ENCODE measurements at places on chromosomes 11 and 22. TPM values are rescaled to one million over a fixed set of nuclear protein-coding genes. Genes with fewer than 3 reads are reported as not detected.

- H3K36me3 ChIP-seq = no peaks in the 10 kb centered on the region
- no peaks in the 10 kb centered on the region for H3K4me1 ChIP-seq
- peaks cover 20% of the 10 kb centered on the region for H3K27me3 ChIP-seq
- H3K27ac ChIP-seq = no peak overlapping the region
- H3K4me3 ChIP-seq = no peak overlapping the region
Measured at GRCh38 chr11:117425679-117426296, 98.1 kb downstream of the CEP164 start.

DNA sequence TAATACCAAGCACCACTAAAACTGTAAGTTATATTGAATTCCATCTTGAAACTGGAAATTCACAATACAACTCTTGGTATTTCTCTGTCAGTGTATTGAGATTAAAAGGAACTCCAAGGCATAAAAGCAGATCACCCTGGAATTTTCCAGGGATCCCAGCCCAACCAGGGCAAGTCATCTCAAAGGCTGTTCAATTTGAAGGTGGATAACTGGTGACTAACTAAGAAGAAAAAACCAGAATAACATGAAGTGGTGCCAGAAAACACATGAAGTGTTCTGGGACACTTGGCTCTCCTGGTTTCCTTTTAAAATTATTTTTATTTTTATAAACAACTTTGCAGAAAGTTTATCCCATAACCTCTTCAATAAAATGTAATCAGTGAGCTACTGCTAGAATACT is 7.8 kb upstream of the BMAL1 start:
- no peak overlapping the region for H3K4me3 ChIP-seq
- H3K27me3 ChIP-seq = peaks cover 11% of the 10 kb centered on the region
- H3K4me1 ChIP-seq = peaks cover 29% of the 10 kb centered on the region
- DNase-seq = no peak

DNA sequence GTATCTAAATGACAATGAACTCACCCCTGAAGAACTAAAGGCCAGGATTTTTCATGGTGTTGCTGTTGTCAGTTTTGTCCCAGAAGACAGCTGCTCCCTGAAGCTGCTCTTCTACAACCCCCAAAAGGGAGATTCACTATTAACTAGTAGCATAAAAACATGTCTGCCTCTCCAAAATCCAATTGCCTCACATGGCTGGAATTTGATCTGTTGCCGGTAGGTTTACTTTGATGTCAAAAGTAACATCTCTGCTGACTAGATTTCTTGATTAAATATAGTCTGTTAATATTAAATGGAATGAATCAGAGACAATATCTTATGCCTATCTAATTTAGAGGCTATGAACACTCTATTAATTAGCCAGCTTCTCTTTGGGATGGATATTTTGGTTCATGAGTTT is 425.4 kb downstream of the ETS1 start:
- H3K4me1 ChIP-seq = peaks cover 7% of the 10 kb centered on the region
- H3K4me3 ChIP-seq = no peak overlapping the region
- no peak for DNase-seq
- H3K27me3 ChIP-seq = no peaks in the 10 kb centered on the region
- no peak overlapping the region for H3K27ac ChIP-seq
- H3K36me3 ChIP-seq = no peaks in the 10 kb centered on the region

DNA sequence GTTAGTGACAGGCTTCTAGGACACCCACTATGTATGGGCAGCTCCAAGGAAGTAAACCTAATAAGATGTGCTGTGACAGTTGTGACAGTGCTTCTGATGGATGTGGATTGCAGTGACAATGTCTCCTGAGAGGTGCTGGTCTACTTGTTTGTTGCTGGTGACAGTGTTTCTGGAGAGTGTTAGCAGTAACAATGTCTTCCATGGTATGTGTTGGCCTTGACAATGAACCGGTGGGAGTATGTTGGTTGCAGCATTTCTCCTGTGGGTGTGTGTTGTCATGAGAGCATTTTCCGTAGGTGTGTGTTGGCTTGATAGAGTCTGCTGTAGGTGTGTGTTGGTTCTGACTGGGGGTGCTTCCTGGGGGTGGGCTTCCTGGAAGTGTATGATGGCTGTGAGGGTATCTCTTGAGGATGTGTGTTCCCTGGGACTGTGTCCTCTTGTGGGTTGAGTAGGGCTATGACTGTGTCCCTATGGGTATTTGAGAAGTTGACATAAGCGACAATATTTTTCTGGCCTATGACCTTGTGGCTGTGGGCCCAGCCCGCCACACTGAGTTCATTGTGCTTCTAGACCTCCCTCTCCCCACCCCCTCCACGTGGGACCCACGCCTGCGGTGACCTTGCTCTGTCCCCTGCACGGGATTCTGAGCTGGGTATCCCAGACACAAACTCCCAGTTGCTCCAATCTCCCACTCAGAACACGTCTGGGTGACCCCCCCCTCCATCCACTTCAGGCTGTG is 1.2 kb downstream of the DCHS1 start:
- no peaks in the 10 kb centered on the region for H3K27me3 ChIP-seq
- no peak for DNase-seq
- no peak overlapping the region for H3K27ac ChIP-seq
- peaks cover 10% of the 10 kb centered on the region for H3K4me1 ChIP-seq

DNA sequence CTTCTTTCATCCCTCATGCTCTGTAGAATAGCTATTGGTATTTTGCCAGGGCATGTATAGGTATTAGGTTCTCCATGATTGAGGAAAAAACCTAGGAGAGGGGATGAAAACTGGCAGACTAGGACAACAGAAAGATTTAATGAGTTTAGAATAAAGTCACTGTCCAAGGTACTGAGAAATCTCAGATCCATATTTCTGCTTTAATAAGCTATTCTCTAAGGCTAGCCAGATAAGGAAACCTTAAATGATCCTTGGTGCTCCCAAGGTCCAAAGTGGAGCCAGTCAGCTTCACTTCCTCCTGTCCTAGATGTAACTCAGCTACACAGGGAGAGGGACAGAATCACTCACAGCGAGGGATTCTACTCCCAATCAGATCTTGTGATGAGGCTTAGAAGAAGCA is 13.7 kb upstream of the CSNK2A3 start:
- peaks cover 2% of the 10 kb centered on the region for H3K27me3 ChIP-seq
- H3K4me1 ChIP-seq = peaks cover 3% of the 10 kb centered on the region
- DNase-seq = no peak
- H3K4me3 ChIP-seq = no peak overlapping the region
- peaks cover 39% of the 10 kb centered on the region for H3K36me3 ChIP-seq

EHD1 gene
- 111 TPM for total RNA-seq

GRCh38 chr22:17807578-17808410 is 33.5 kb upstream of the BID start:
- peak overlapping the region; percentile 18 for H3K27ac ChIP-seq
- H3K4me3 ChIP-seq = no peak overlapping the region
- H3K4me1 ChIP-seq = no peaks in the 10 kb centered on the region
- H3K36me3 ChIP-seq = peaks cover 23% of the 10 kb centered on the region

RASD2 gene
- total RNA-seq = 0.27 TPM

- DNase-seq = no peak
- H3K4me1 ChIP-seq = peaks cover 3% of the 10 kb centered on the region
- H3K27me3 ChIP-seq = peaks cover 71% of the 10 kb centered on the region
- no peak overlapping the region for H3K27ac ChIP-seq
- H3K36me3 ChIP-seq = peaks cover 1% of the 10 kb centered on the region
Measured at GRCh38 chr22:33054001-33054675, 4.0 kb downstream of the SYN3 start.

DNA sequence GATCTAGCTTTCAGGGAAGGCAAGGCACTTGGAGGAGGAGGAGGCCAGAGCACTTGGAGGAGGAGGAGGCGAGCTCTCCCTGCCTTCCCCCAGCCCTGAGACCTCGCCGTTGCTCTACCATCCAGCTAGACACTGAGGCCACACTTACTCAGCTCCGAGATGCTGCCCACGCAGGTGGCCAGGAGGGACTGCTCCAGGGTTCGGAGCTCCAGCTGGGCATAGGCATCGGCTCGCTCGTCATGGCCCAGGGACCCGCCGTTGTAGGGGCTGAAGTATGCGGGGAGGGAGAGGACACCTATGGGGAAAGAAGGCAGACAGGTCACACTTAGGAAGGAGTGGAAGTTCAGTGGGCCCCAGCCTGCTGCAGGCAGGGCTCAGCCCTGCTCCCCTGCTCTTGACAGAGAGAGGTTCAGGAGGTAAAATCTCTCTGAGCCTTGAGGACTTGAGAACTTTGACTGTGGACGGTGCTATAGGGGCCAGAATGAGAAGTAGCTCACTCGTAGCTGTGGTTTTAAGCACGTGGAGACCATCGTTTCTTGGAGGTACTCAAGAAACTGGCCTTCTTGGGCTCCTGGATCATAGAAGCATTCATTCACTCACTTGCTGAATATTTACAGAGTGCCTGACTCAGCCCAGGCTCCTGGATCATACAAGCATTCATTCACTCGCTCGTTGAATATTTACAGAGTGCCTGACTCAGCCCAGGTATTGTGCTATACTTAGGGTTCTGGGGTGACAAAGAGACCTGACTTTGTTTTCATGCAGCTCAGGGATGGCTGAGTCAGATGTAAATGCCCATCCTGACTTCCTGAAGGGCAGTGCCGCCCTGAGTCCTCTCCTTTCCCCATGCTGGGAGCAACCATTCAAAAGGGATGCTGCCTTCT is 99.2 kb downstream of the NAT10 start:
- peaks cover 22% of the 10 kb centered on the region for H3K4me1 ChIP-seq
- DNase-seq = no peak
- no peaks in the 10 kb centered on the region for H3K27me3 ChIP-seq
- no peak overlapping the region for H3K27ac ChIP-seq
- H3K36me3 ChIP-seq = peaks cover 3% of the 10 kb centered on the region

GRCh38 chr11:15406851-15407351 is 292.2 kb downstream of the INSC start:
- no peak overlapping the region for H3K27ac ChIP-seq
- DNase-seq = no peak
- H3K36me3 ChIP-seq = no peaks in the 10 kb centered on the region
- no peaks in the 10 kb centered on the region for H3K4me1 ChIP-seq
- no peak overlapping the region for H3K4me3 ChIP-seq

Data from chondrocyte (in vitro differentiated cells).